HCEC 1CT (cell line): ENCODE measurements at places on chromosomes 7 and 10.
A peak's percentile ranks its signal among the peaks of the same experiment; 100 is the strongest.

- DNase-seq = peak; percentile 5
Observed at GRCh38 chr7:13540429-13540828, 449.0 kb downstream of the ETV1 start.

- DNase-seq = no peak
Observed at GRCh38 chr10:93368210-93368609, 113.9 kb downstream of the MYOF start.

DNA sequence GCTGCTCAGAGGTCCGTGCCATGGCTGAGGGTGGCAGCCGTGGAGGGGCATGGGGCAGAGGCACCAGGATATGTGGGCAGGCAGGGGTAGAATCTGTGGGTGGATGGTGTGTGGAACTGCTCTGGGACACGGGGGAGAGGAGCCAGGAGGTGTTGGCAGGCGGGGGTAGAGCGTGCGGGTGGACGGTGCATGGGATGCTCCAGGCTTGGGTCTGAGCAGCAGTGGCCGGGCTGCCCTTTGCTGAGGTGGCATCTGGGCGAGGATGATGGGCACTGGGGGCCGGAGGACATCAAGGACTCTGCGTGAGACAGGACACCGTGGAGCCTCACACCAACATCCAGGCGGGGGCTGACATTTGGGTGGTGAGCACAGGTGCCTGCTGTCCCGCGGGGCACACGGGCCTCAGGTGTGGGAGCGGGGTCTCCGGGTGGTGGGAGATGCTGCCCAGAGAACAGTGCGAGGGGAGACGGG lies 46.2 kb downstream of the JAKMIP3 start:
- DNase-seq = no peak

DNA sequence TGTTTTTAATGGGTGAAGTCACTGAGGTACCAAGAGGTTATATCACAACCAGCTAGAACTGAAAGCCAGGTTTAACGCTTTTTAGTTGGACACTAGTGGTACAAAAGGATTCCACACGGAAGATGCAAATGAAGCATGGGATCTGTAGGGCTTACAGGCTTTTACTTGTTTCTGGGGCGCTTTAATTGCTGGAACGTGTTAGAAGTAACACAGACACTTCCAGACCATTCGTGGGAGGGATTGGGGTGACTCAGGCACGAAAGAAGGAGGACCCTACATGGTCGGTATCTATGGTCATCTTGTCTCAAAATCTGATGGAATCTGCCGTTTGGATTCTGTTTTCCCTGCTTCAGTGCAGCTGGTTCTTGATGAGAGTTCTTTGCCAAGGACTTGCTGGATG lies 1.0 kb downstream of the YKT6 start:
- no peak for DNase-seq

DNA sequence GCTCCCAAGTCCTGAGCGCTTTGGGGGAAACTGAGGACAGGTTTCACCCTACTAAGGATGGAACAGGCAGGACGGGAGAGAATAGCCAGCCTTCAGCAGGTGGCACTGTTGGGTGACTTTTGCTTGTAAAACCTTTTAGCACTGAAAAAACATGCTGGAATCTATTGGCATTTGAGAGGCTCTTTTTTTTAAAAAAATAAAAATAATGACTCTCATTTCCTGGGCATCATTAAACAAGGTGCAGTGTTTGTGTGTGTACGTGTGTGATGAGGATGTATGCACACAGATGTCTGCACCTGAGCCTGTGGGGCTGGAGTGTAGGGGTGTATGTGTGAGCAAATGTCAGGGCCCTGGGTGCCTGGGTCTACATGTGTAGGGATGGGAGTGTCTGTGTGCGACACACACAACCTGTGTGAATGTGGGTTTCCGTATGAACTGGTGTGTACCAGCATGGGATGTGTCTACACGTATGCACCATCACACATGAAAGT lies 177.9 kb downstream of the RPS24 start:
- DNase-seq = peak; percentile 49
